WTC11 (cell line): ENCODE measurements at places on chromosomes 6 and 20. TPM values are rescaled to one million over a fixed set of nuclear protein-coding genes. Genes with fewer than 3 reads are reported as not detected.

- no peak for DNase-seq
- no peaks in the 10 kb centered on the region for H3K4me1 ChIP-seq
- H3K27me3 ChIP-seq, result no peaks in the 10 kb centered on the region
Observed at GRCh38 chr6:19417713-19418112, 419.5 kb upstream of the ID4 start.

GRCh38 chr20:22673467-22673866 is 89.1 kb upstream of the FOXA2 start:
- no peaks in the 10 kb centered on the region; the same call in none of the 2 replicates for H3K27me3 ChIP-seq
- H3K27ac ChIP-seq, result no peak overlapping the region
- H3K4me1 ChIP-seq, result peaks cover 5% of the 10 kb centered on the region

GRCh38 chr20:57682184-57683101 is 27.4 kb downstream of the PMEPA1 start:
- H3K27ac ChIP-seq, result peak overlapping the region; percentile 87
- H3K36me3 ChIP-seq, result peaks cover 4% of the 10 kb centered on the region; the same call in 1 of the 2 replicates
- no peak overlapping the region for H3K4me3 ChIP-seq
- no peaks in the 10 kb centered on the region for H3K27me3 ChIP-seq

GRCh38 chr20:6579824-6580223 is 187.7 kb upstream of the BMP2 start:
- H3K4me3 ChIP-seq, result no peak overlapping the region
- no peak for DNase-seq
- H3K27me3 ChIP-seq, result no peaks in the 10 kb centered on the region
- no peak overlapping the region for H3K27ac ChIP-seq
- no peaks in the 10 kb centered on the region for H3K36me3 ChIP-seq
- H3K4me1 ChIP-seq, result peaks cover 7% of the 10 kb centered on the region; the same call in 1 of the 2 replicates

DNA sequence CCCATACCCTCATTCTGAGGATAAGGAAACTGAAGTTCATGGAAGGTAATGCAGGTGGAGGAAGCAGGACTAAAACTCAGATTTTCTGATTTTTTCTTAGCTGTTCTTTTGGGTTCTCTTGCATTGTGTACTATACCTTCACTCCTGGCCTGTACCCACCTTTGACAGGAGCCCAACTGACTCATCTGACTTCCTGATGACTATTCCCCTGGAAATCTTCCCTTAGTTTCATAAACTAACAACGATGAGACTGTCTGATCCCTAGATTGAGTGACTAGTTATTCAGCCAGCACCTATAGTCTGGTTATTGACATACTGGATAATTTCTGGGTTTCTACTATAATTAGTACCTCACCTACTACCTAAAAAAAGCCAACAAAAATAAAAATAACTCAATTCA is 10.1 kb downstream of the CRYBG1 start:
- H3K27me3 ChIP-seq, result no peaks in the 10 kb centered on the region
- peaks cover 9% of the 10 kb centered on the region for H3K4me1 ChIP-seq
- no peaks in the 10 kb centered on the region for H3K36me3 ChIP-seq
- H3K4me3 ChIP-seq, result no peak overlapping the region
- H3K27ac ChIP-seq, result no peak overlapping the region

DNA sequence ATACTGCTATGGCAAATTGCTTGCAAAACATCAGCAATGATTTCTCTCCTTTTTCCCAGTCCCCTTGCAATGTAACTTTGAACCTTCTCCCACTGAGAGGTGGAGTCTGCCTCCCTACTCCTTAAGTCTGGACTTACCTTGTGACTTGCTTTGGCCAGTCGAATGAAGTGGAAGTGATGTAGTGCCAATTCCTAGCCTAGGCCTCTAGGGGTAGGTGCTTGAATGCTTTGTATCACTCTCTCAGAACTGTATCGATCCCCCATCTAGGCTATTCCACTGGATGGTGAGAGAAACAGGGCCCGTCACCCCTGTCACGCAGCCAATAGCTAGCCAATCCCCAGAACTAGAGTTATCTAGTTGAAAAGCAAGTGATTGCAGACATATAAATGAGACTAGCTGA is 238.6 kb downstream of the BTBD3 start:
- H3K27ac ChIP-seq, result no peak overlapping the region
- no peaks in the 10 kb centered on the region for H3K4me1 ChIP-seq
- no peak overlapping the region for H3K4me3 ChIP-seq
- no peaks in the 10 kb centered on the region for H3K27me3 ChIP-seq
- DNase-seq, result no peak
- no peaks in the 10 kb centered on the region for H3K36me3 ChIP-seq

DNA sequence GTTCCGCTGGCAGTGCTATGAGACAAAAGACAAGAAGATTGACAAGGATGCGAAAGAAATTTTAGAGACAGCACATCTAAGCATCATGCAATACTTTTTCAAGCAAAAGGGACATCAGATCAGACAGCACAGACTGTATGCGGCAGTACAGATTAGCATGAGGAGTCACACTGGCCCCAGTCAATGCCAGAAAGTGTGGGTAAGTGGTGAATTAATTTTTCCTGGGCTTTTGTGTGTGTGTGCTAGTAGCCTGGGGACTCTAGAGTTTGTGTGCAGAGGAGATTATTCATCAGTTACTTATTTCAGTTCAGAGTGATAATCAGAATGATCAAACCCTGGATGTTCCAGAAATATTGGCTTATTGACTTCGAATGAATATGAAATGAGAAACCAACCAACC is 47.2 kb downstream of the LAMA4 start:
- no peaks in the 10 kb centered on the region; the same call in 1 of the 2 replicates for H3K36me3 ChIP-seq
- H3K4me3 ChIP-seq, result no peak overlapping the region
- H3K27me3 ChIP-seq, result no peaks in the 10 kb centered on the region
- H3K27ac ChIP-seq, result no peak overlapping the region
- DNase-seq, result no peak
- H3K4me1 ChIP-seq, result peaks cover 53% of the 10 kb centered on the region

Gene TREM2
- 0.18 TPM in 1 of 3 replicates, not detected in the others for total RNA-seq

Gene SULF2
- 36.0 to 38.1 TPM (median 37.5 TPM) in 3 replicates for total RNA-seq

Gene HIVEP1
- total RNA-seq, result 19.9 to 24.3 TPM (median 20.9 TPM) in 3 replicates
